ENCODE measurements at places on chromosomes 11 and 22. TPM values are rescaled to one million over a fixed set of nuclear protein-coding genes. Genes with fewer than 3 reads are reported as not detected.

DNA sequence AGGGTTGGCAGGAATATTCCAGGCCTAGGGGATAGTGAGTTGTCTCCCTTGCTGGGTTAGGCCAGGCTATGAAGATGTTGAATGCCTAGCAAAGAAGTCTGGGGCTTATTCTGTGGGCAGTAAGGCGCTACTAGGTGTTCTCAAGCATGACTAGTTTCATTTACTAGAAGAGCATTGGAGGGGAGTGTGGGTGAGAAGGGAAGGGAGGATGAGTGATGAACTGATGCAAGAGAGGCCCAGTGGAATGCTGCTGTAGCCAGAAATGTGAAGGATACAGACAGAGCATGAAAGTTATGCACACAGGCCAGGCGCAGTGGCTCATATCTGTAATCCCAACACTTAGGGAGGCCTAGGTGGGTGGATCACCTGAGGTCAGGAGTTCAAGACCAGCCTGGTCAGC is 33.5 kb downstream of the POU2F3 start:
- peak; percentile 64 for DNase-seq

DNA sequence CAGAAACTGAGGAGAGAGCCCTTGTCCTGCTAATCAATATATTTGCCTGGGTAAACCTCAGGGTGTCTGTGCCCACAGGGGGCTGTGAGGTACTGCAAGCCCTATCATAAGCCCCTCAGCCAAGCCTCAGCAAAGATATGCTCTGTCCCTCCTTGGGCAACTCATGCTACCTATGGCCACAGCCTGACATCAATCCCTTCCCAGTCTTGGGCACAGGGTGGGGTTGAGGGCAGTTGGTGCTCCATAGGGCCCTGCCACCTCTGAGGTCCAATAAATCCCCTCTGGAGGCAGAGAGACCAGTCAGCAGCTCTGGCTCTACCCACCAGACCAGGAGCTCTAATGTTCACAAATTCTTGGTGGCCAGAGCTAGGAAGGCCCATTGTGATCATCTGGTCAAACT is 23.8 kb downstream of the TPBGL start:
- DNase-seq, result no peak

DNA sequence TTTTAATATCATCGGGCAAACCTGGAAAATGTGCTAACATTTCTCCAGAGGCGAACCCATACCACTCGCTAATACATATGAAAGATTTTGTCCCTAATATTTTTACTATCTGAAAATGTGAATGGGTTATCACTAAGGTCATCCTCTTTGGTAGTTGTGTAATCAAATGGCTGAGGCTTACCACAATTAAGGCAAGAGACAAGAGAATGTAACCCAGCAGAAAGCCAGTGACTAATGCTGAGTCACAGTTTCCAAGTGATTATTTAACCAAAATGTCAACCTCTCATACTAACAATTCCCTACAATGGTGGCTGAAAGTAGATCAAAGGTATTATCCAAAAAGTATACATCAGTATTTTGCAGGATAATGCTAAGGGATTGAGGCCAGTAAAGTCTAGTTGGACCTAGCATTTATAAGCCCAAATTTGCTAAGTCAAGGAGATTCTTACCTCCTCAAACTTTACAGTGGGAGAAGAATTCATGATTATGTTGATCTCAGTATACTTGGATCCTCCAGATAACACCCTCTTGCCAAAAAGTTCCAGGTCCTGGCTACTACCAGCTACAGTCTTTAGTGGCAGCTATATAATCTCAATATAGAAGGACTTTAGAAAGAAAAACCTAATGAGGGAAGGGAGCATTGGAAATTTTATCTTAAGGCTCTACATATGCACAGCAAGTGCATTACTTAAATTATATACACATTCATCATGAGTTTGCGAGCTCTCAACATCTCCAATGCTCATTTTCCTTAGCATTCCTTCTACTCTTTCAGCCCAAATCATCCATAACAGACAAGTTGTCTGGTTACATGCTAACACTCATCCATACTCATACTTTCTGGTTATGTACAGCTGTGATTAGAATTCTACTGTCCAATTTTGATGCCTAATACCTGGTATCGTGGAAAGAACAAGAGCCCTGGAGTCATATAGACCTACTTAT is 25.4 kb downstream of the SIK3 start:
- DNase-seq, result peak; percentile 82

DNA sequence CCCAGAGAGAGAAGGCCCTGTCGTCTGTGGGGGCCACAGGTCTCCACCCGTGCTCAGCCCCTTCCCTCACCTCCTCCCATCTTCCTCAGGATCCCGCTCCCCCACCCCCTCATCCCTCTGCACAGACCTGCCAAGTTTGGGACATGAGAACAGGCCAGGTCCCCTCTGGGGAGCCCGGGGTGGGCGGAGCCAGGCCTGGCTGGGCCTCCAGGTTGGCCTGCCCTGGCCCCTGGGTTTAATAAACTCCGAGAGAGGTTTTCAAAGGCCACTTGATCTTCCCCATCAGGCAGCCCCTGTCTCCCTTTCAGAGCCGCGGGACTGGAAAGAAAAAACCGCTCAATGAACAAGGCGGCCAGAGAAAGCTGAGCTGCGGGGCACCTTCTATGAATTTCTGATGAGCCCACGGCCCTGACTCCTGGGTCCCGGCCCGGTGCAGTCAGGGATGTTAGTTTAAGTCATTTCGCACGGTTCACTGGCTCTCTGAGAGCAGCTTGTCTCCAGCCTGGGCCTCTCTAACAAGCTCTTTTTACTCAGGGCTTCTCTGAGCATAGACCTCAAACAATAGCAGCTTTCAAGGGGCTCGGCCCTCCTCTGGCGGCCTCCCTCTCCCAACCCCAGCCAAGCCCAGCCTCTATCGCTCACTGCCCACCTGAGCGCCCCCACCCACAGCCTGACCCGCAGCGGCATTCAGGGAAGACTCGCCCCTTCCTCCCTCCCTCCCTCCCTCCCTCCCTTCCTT is 64.8 kb downstream of the RPUSD4 start:
- DNase-seq, result no peak

Gene OR52N4
- not detected for total RNA-seq

Gene SERPINH1
- 231 TPM for total RNA-seq

- DNase-seq, result no peak
Observed at GRCh38 chr11:64112771-64113461, 53.0 kb downstream of the MACROD1 start.

DNA sequence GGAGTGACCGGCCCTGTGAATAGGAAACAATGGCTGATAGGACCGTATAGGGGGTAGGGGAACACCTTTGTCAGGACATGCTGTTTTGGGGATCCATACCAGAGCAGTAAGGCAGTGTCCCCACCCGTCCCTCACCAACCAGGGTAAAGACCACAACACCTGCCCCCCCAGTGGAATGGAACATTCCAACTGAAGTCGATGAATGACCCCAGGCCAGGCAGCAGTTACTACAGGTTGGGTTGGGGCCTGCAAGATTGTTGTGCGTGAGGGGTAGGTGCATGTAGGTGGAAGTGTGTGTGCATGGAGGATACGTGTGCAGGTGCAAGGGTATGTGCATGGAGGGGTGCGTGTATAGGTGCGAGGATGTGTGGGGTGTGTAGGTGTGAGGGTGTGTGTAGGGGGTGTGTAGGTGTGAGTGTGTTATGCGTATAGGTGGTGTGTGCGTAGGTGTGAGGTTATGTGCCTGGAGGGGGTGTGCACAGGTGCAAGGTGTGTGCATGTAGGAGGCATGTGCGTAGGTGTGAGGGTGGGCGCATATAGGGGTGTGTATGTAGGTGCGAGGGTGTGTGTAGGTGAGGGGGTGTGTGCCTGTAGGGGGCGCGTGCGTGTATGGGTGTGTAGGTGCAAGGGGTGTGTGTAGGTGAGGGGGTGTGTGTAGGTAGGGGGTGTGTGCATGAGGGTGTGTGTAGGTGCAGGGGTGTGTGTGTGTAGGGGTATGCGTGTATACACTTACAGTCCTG is 32.9 kb downstream of the PISD start:
- DNase-seq, result no peak

GRCh38 chr22:30078320-30079311 is 1.6 kb upstream of the HORMAD2 start:
- DNase-seq, result no peak

GRCh38 chr11:74546752-74547151 is 45.6 kb upstream of the POLD3 start:
- DNase-seq, result no peak

DNA sequence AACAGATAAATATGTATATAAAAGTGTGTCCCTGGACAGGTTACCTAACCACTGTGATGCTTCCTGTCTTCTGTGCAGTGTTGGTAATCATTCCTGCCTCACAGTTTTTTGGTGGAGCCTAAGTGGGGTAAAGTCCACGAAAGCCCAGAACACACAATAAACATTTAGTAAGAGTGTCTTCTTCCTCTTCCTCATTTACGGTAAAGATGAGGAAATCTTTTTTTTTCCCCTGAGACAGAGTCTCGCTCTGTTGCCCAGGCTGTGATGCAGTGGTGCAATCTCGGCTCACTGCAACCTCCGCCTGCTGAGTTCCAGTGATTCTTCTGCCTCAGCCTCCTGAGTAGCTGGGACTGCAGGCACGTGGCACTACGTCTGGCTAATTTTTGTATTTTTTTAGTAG is 117.1 kb downstream of the LDLRAD3 start:
- DNase-seq, result no peak

GRCh38 chr11:119236891-119237290 is 30.8 kb downstream of the CBL start:
- DNase-seq, result no peak

- no peak for DNase-seq
Observed at GRCh38 chr11:72688929-72689328, 14.7 kb upstream of the PDE2A start.

GRCh38 chr11:44728491-44728910 is 1.7 kb downstream of the TSPAN18 start:
- no peak for DNase-seq
